ENCODE measurements at places on chromosomes 1 and 21.

DNA sequence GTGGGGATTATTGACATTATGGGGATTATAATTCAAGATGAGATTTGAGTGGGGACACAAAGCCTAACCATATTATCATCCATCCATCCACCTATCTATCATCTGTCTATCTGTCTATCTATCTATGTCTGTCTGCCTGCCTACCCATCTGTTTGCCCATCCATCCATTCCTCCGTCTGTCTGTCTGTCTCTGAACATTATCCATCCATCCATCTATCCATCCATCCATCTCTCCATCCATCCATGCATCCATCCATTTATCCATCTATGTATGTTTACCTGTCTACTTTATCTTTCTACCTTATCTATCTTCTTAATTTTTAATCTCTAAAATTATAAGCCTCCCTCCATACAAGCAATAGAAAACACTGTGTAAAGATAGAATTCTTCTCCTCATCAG, 47.4 kb downstream of the SH3BGR start:
- no peak for DNase-seq

- no peak for DNase-seq
These were observed 15.7 kb downstream of the RCC2 start for GRCh38 chr1:17423781-17424245.

GRCh38 chr1:175978926-175979325, 228.2 kb downstream of the COP1 start:
- no peak for DNase-seq

- no peak for DNase-seq
These were observed 236.8 kb downstream of the SMYD3 start for GRCh38 chr1:246270236-246270635.

DNA sequence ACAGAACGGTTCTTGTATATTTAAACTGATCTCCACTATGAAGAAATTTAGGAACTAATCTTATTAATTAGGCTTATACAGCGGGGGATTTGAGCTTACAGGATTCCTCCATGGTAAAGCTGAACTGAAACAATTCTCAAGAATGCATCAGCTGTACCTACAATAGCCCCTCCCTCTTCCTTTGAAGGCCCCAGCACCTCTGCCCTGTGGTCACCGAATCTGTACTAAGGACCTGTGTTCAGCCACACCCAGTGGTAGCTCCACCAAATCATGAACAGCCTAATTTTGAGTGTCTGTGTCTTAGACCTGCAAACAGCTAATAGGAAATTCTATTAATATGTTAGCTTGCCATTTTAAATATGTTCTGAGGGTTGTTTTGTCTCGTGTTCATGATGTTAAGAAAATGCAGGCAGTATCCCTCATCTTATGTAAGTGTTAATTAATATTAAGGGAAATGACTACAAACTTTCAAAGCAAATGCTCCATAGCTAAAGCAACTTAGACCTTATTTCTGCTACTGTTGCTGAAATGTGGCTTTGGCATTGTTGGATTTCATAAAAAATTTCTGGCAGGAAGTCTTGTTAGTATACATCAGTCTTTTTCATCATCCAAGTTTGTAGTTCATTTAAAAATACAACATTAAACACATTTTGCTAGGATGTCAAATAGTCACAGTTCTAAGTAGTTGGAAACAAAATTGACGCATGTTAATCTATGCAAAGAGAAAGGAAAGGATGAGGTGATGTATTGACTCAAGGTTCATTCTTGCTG, 147.2 kb downstream of the NR5A2 start:
- DNase-seq, result no peak

DNA sequence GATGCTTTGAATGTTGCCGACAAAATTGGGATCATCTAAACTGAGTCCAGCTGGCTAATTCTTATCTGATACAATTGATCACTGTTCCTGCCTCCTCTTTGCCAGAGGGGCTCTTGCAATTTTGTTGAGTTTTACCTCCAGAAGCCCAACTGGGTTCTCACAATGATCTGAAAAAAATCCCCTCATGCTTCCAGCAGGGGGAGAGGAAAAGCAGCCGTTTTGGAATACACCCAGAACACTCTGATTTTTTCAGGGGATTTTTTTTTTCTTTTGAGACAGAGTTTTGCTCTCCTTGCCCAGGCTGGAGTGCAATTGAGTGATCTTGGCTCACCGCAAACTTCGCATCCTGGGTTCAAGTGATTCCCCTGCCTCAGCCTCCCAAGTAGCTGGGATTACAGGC, 13.9 kb upstream of the RERE start:
- DNase-seq, result no peak

- no peak for DNase-seq
These were observed 53.6 kb downstream of the KIF21B start for GRCh38 chr1:200969726-200970561.

GRCh38 chr1:41515131-41515678, 30.7 kb upstream of the EDN2 start:
- no peak for DNase-seq

- DNase-seq, result no peak
These were observed 23.1 kb upstream of the ADGRB2 start for GRCh38 chr1:31787261-31787660.

GRCh38 chr1:228685081-228685660, 50.1 kb upstream of the RHOU start:
- no peak for DNase-seq

DNA sequence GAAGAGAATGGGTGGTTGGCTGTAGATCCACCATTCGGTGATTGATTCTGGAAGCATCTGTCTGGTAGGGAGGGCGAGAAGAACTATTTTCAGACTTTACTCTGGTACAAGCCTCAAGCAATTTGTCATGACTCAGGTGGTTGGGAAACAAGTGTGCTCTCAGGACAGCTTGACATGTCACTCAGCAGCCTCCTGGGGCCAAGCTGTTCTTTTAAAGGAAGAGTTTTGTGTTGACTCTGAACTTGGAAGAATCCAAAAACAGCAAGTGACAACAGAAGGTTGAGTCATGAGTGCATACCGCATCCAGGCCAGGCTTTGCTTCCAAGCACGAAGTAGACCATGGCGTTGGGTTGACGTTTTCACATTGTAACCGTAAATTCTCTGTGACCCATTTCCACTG, 65.9 kb downstream of the CLIC6 start:
- no peak for DNase-seq

- no peak for DNase-seq
These were observed 25.9 kb downstream of the PSMB2 start for GRCh38 chr1:35615440-35615839.

DNA sequence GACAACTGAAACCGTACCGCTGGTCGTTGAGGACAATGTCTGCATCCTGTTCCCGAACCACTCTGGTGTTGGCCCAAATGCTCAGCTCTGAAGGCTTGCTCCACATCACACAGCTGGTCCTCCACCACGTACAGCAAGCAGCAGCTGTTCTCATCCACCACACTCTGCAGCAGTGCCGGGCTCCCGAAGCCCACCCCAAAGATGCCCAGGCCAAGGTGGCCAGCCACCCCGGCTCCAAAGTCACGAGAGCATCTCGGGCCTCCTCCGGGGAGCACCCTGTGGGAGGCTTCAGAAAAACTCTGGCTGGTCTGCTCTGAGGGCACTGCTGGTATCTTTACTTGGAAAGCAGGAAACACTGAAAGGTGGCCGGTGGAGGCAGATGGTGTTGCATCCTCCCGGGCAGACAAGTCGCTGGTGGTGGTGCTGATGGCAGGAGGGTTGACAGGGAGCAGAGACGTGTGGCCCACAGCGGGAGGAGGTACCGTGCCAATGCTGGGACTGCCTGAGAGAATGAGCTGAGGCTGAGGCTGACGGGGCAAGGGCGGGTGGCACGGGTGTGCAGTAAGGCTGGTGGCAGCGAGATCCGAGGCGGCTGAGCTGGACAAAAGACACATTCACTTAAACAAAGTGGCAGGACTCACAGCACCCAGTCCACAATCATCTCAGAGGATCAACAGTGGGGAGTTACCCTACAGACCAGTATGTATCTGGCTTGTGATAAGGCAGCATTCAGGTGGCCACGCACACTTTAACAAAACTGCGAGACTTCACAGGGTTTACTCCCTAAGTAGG, 6.5 kb upstream of the CCDC27 start:
- DNase-seq, result no peak

GRCh38 chr1:220320709-220321108, 48.5 kb upstream of the RAB3GAP2 start:
- DNase-seq, result no peak

DNA sequence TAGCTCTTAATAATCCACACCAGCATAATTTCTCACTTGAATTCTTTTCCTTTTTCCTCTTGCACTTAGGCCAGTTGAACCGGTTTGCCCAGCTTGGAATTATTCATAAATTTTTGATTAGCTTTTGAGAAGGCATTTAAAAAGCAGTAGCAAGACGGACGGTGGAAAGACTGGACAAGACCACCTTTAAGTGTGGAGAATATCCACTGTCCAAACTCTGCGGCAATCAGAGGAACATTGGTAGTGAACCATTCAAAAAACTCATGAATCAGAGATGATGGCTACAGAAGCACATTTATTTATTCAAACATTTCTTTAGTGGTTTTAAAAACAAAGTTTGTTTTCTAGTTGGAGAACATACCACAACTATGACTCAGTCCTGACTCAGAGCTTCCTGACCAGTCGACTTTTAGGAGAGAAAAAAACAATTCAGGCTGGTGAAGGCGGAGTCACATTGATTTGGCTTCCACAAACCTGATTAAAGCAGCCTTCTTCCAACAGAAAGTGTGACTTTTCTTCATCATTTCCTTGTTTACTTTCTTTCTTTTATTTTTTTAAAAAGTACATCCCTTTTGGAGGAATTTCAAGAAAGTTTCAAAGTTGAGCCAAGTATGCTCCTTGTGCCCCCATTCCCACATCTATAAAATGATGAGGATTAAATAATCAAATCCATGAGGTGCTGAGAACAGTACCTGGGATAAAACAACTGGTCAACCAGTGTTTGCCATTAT, 128.8 kb downstream of the ADSS2 start:
- peak; percentile 83 for DNase-seq

DNA sequence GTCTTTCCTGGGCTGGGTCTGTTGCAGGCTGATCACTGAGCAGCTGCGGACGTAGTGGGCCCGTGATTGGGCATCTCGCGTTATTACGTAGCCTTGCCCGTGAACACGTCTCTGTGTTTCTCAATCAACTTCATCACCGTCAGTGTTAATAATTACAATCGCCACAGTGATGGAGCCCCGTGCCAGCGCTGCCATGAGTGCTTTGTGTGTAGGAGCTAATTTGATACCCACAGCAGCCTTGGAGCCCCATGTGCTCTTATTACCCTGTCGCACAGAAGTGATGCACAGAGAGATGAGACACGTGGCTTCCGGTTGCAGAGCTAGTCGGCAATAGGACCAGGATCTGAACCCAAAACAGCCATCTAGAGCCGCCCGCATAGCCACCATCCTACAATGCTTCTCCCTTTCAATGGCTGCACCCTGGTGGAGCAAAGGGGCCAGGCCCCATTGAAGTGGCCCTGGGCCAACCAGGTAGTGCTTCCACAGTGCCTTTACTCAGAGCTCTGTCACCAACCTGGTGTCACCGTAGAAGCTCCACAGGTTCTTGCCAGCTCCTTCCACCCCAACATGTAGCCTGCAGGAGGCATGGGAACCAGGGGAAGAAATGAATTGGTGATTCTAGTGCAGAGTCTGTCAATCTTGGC, 398.5 kb upstream of the VAMP3 start:
- DNase-seq, result no peak

DNA sequence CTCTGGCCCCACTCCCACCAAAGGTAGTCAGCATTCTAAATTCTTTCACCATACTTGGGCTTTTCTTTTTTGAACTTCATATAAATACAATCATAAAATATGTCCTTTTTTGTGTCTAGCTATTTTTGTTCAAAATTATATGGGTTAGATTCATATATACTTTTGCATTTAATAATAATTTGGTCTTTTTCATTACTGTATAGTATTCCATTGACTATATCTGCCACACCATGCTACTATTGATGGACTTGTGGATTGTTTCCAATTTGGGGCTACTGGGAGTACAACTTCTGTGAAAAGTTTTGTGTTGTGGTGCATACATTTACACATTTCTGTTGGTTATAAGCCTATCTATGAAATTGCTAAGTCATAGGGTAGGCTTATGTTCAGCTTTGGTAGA, 85.7 kb downstream of the GLUL start:
- DNase-seq, result no peak

- no peak for DNase-seq
These were observed 1.3 kb upstream of the PATJ start for GRCh38 chr1:61740751-61741700.

- no peak for DNase-seq
These were observed 29.8 kb downstream of the PADI6 start for GRCh38 chr1:17401841-17402240.

GRCh38 chr21:27467366-27467765, 500.5 kb upstream of the ADAMTS5 start:
- no peak for DNase-seq

DNA sequence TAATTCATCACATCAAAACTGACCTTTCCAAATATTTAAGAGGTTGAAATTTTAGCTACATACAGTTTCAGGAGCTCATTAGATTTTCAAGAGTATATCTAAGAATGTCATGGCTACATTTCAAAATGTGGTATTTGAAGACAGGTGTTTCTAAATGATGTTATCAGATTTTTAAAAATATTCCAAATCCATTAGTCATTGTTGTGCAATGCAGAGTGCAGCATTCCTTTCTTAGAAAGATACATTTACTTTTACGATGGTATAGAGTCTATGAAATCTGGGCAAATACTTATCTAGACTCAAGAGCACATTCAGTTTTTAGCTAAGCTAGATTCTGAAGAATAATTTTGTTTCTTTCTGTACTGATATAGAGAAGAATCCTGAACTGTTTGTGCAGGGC, 230.3 kb downstream of the CHRM3 start:
- peak; percentile 33 for DNase-seq

- no peak for DNase-seq
These were observed 766 bp downstream of the CNIH3 start for GRCh38 chr1:224616756-224617409.

Measured in OCI-M1 (cell line).